ENCODE measurements at places on chromosomes 6 and 20. TPM values are rescaled to one million over a fixed set of nuclear protein-coding genes. Genes with fewer than 3 reads are reported as not detected.

The BNIP5 gene
- total RNA-seq, result not detected

The PGC gene
- not detected for total RNA-seq

The PCK1 gene
- total RNA-seq, result not detected

The SIM1 gene
- not detected for total RNA-seq

The TRIM10 gene
- not detected for total RNA-seq

The MUCL3 gene
- total RNA-seq, result 0.08 TPM

The CTAGE9 gene
- not detected for total RNA-seq

The ZC3H12D gene
- 0.23 TPM for total RNA-seq

The SLC25A27 gene
- total RNA-seq, result 0.98 TPM

The SLC22A7 gene
- not detected for total RNA-seq

The C6orf52 gene
- total RNA-seq, result 2.6 TPM

The SPTLC3 gene
- not detected for total RNA-seq

The SRSF12 gene
- 1.9 TPM for total RNA-seq

The SPDEF gene
- total RNA-seq, result 2.2 TPM

The GGTLC1 gene
- not detected for total RNA-seq

The NOTCH4 gene
- total RNA-seq, result 0.63 TPM

The ANKRD6 gene
- total RNA-seq, result 1.8 TPM

The AIF1 gene
- not detected for total RNA-seq

The SPATA25 gene
- total RNA-seq, result 0.83 TPM

The ARFGEF3 gene
- total RNA-seq, result 0.57 TPM

The TMEM217 gene
- 0.76 TPM for total RNA-seq

The CUL7 gene
- 8.0 TPM for total RNA-seq

The IMPG1 gene
- total RNA-seq, result not detected

The HTR1B gene
- total RNA-seq, result 0.18 TPM

The RPS21 gene
- 1,819 TPM for total RNA-seq

The CDH4 gene
- total RNA-seq, result 6.2 TPM

The WFDC5 gene
- total RNA-seq, result not detected

The ERVFRD-1 gene
- not detected for total RNA-seq

The MEI4 gene
- not detected for total RNA-seq
